ENCODE measurements at places on chromosomes 2 and 18.

GRCh38 chr2:213669657-213670056, 385.4 kb downstream of the SPAG16 start:
- no peak overlapping the region for H3K4me3 ChIP-seq
- no peak for DNase-seq
- no peaks in the 10 kb centered on the region for H3K4me1 ChIP-seq
- H3K27me3 ChIP-seq: no peaks in the 10 kb centered on the region

GRCh38 chr2:229296536-229296935, 25.4 kb upstream of the PID1 start:
- DNase-seq: no peak
- peaks cover 69% of the 10 kb centered on the region for H3K4me1 ChIP-seq
- no peaks in the 10 kb centered on the region for H3K27me3 ChIP-seq
- H3K4me3 ChIP-seq: peak overlapping the region; percentile 40
- H3K27ac ChIP-seq: peak overlapping the region; percentile 84

DNA sequence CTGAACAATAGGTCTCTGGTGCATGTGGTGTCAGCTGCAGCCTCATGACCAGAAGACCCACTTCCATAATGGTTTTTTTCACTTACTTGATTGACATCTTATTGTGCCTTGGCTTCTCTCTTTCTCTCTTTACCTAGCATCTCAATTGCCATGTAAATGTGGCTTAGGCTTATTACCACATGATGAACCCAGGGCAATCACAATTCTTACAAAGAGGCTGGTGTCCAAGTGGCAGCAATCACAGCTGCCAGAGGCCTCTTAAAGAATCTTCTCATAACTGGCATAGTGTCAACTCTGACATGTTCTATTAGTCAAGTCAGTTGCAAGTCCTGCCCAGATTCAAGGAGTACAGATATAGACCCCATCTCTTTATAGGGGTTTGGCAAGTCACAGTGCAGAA, 1224.8 kb downstream of the SUCLG1 start:
- no peak overlapping the region for H3K4me3 ChIP-seq
- DNase-seq: no peak
- no peaks in the 10 kb centered on the region for H3K4me1 ChIP-seq
- H3K27ac ChIP-seq: no peak overlapping the region
- H3K36me3 ChIP-seq: no peaks in the 10 kb centered on the region
- H3K27me3 ChIP-seq: no peaks in the 10 kb centered on the region

GRCh38 chr2:30421604-30422443, 25.2 kb upstream of the LCLAT1 start:
- DNase-seq: no peak
- H3K27ac ChIP-seq: no peak overlapping the region
- no peaks in the 10 kb centered on the region for H3K4me1 ChIP-seq
- H3K4me3 ChIP-seq: no peak overlapping the region
- H3K27me3 ChIP-seq: no peaks in the 10 kb centered on the region
- no peaks in the 10 kb centered on the region for H3K36me3 ChIP-seq

- DNase-seq: no peak
- no peaks in the 10 kb centered on the region for H3K27me3 ChIP-seq
- no peak overlapping the region for H3K4me3 ChIP-seq
- peaks cover 3% of the 10 kb centered on the region for H3K4me1 ChIP-seq
- H3K36me3 ChIP-seq: peaks cover 45% of the 10 kb centered on the region
Observed at GRCh38 chr2:233434666-233435330, 80.5 kb downstream of the DGKD start.
